T1000 (cell line): ENCODE measurements at places on chromosomes 4 and X.

- DNase-seq: no peak
Measured at GRCh38 chr4:141391293-141391692, 170.6 kb downstream of the ZNF330 start.

GRCh38 chr4:12633053-12633651, 851.0 kb downstream of the RAB28 start:
- DNase-seq: peak; percentile 80

- DNase-seq: no peak
Measured at GRCh38 chrX:16687514-16687913, 25.0 kb downstream of the CTPS2 start.

DNA sequence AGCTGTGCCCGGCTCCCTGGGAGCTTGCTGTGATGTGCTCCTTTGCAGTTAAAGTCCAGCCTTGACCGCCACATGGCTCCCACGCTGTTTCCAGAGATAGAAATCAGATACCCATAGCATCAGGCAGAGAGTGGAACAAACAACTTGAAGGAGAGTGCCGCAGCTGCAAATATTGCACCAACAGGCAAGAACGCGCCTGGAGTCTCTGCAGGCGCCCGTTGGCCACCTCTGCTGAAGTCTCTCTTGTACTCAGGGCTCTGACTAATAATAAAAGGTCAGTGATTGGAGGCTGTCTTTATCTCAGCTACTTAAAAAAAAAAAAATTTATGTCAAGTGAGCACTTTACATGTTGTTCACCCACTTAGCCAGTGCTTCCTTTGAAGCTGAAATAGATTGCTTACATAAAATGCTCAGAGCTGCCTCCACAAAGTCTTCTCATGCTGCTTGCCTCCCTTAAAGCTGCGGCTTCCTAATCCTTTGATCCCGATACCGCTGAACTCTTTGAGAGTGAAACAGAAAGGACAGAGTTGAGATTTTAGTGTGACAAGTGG, 30.9 kb upstream of the TENM3 start:
- DNase-seq: no peak

- DNase-seq: no peak
Measured at GRCh38 chrX:152313529-152314302, 137.4 kb downstream of the GABRA3 start.

- DNase-seq: no peak
Measured at GRCh38 chrX:150615356-150615755, 46.9 kb downstream of the MTM1 start.

- DNase-seq: no peak
Measured at GRCh38 chr4:166012129-166013030, 139.3 kb downstream of the TLL1 start.

- no peak for DNase-seq
Measured at GRCh38 chr4:340011-340410, 2.4 kb downstream of the ZNF141 start.

GRCh38 chr4:184887333-184887732, 61.6 kb upstream of the ACSL1 start:
- DNase-seq: no peak

- no peak for DNase-seq
Measured at GRCh38 chr4:92234393-92235176, 69.2 kb upstream of the GRID2 start.

GRCh38 chrX:138986235-138986634, 274.7 kb upstream of the FGF13 start:
- no peak for DNase-seq

DNA sequence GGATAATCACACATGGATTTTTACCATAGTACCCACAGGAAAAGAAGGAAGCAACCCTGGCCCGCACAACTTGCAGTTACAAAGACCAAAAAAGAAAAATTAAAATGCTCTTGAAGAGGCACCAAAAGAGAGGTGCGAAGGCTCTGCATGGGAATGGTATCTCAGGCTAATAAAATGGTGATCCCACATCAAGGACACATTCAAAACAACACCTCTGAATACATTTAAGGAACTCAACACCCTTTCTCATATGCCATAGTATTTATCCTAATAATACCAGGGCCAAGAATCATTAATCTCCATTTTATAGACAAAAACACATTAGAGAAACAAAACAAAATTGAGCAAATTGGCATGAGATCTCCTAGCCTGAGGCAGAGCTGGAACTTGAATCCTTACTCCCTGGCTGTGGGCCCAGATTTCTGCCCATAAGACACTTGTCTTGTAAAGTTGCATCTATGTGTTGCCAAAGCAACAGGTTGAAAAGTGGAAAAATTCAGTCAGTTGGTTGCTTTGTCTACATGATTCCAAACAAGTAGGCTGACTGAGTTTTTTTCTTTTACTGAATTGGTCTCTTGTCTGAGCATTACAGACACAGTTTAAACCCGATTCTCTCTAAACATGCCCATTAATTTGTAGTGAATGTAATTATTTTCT, 33.5 kb downstream of the GUCY2F start:
- DNase-seq: no peak

GRCh38 chr4:138646383-138646782, 369.2 kb upstream of the NOCT start:
- DNase-seq: no peak

- no peak for DNase-seq
Measured at GRCh38 chrX:39693298-39693697, 404.5 kb downstream of the BCOR start.

GRCh38 chrX:36581030-36581429, 427.1 kb upstream of the FAM47C start:
- no peak for DNase-seq

DNA sequence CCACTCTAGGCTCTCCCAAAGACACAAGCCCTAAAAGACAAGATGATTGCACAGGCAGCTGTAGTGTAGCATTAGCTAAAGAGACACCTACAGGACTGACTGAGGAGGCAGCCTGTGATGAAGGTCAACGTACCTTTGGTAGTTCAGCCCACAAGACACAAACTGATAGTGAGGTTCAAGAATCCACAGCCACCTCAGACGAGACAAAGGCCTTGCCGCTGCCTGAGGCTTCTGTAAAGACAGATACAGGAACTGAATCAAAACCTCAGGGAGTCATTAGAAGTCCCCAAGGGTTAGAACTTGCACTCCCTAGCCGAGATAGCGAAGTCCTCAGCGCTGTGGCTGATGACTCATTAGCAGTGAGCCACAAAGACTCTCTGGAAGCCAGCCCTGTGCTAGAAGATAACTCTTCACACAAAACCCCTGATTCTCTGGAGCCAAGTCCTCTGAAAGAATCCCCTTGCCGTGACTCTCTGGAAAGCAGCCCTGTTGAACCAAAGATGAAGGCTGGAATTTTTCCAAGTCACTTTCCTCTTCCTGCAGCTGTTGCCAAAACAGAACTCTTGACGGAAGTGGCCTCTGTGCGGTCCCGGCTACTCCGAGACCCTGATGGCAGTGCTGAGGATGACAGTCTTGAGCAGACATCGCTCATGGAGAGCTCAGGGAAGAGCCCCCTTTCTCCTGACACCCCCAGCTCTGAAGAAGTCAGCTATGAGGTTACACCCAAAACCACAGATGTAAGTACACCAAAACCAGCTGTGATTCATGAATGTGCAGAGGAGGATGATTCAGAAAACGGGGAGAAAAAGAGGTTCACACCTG, 306.3 kb downstream of the ANK2 start:
- peak; percentile 82 for DNase-seq

GRCh38 chr4:15331930-15332329, 95.9 kb upstream of the C1QTNF7 start:
- no peak for DNase-seq

- no peak for DNase-seq
Measured at GRCh38 chrX:13265549-13266132, 54.2 kb downstream of the ATXN3L start.

GRCh38 chr4:119508281-119508680, 120.3 kb downstream of the PDE5A start:
- DNase-seq: no peak

GRCh38 chr4:166153548-166153947, 280.5 kb downstream of the TLL1 start:
- DNase-seq: no peak

GRCh38 chrX:46228389-46228788, 316.8 kb downstream of the ZNF674 start:
- no peak for DNase-seq

DNA sequence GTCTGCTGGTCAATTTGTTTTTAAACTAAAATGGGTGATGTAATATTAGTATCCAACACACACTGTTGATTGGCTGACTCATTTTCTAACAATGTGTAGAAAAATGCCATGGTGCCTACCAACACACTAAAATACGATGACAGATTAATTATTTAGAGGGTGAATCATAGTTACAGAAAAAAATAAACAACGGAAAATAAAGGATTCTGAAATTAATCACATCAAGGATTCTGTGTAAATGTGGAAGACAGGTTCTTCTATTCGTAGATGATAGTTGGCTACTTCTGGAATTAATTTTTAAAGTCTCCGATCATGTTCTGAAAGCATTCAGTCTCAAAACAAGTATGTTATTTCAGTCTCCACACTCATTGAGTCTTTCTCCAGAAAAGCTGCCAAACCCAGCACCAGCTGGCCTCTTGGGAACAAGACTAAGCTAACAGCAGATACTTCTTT, 8.2 kb upstream of the IQCM start:
- DNase-seq: no peak

DNA sequence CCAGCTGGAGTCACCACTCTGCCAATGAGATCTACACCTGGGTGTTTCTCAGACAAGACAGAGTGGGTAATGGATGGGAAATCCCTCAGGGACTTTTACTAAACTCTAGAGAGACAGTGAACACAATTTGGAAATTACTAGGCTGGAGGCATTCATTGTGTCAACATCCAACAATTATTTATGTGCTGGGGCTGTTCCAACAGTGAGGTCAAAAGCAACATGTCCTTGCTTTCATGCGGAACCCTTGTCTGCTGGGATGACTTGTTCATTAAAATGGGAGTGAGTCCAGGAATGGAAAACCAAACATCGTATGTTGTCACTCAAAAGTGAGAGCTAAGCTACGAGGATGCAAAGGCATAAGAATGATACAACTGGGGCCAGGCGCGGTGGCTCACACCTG, 54.0 kb downstream of the DRD5 start:
- no peak for DNase-seq

DNA sequence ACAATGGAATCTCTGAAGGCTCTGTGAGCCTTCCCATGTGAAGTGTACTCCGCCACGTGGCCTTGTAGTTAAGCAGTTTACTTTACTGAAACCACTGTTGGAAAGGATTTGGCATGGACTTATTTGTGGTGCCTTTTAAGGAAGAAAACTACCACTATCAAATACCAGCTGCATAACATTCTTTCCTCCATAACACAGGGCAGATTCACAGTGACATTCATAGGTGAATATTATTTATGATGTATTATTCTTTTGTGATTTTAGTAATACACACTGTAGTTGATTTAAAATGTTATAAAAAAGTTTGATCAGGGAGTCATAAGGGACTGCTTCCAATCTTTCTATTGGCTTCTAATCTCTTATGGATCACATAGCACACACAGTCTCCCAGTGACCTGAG, 192.5 kb upstream of the AGTR2 start:
- no peak for DNase-seq

DNA sequence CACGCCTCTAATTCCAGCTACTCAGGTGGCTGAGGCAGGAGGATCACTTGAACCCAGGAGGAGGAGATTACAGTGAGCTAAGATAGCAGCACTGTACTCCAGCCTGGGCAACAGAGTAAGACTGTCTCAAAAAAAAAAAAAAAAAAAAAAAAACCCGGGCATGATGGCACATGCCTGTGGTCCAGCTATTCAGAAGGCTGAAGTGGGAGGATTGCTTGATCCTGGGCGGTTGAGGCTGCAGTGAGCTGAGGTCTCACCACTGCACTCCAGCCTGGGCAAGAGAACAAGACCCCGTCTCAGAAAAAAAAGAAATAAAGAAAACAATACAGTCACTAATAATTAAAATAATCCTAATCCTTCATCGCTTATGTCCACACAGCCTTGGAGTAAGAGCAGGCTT, 68.1 kb downstream of the APBB2 start:
- DNase-seq: no peak

DNA sequence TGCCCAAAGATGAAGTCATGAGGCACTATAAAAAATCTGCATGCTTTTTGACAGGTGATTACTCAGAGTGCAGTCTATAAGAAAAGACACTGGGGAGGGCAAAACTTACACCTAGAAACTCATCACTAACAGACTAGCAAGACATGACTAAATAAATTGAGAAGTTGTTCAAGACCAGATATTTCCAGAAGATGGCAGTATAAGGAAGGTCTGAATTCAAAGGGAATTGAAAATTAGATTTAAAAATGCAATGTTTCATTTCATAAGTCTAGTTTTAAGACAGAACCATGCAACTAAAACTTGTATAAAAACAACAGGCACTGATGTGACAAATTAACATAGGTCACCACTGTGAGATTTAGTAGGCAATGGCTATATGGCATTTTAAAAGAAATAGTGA, 232.5 kb upstream of the POF1B start:
- DNase-seq: no peak

GRCh38 chrX:125382889-125383288, 63.2 kb downstream of the TEX13C start:
- no peak for DNase-seq

GRCh38 chr4:30610361-30610760, 109.8 kb upstream of the PCDH7 start:
- DNase-seq: no peak

DNA sequence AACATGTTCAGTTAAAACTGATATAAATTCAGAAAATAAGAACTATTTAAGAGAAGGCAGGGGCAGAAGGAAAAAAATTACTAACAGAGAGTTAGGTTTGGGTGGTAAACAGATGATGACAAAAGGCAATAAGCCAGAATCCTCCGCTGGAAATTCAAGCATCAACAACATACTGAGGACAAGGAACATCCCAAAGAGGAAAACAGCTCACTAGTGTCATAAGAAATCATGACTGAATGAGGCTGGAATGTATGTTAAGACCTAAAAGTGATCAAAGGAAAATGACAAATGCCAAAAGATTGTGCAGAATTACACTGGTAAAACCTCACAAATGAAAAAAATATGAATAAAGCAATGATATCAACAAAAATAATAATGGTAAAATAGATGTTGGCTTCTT, 88.4 kb downstream of the WDFY3 start:
- no peak for DNase-seq
